ENCODE measurements at places on chromosomes 2 and 18. TPM values are rescaled to one million over a fixed set of nuclear protein-coding genes. Genes with fewer than 3 reads are reported as not detected.
A peak's percentile ranks its signal among the peaks of the same experiment; 100 is the strongest.

GRCh38 chr2:180705122-180705521 lies 275.3 kb upstream of the UBE2E3 start:
- no peak for DNase-seq

DNA sequence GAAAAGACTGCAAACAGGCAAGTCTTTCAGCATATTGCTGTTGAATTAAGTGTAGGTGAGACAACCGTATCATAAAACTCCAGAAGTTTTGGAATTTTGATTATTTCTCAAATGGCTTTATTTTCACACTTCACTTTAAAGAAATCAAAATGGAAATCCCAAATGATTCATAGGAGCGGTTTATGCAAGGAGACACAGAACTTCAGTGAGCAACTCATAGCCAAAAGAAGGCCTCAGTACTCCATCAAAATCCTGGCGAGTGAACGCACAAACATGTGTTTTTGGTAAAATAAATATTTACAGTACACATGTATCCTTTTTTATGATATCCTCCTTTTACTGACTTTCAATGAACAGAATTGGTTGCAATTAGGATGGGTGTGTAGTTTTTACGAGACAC lies 140.4 kb upstream of the APCDD1 start:
- DNase-seq: no peak

- DNase-seq: no peak
These were observed 29.4 kb upstream of the EIF2AK3 start for GRCh38 chr2:88656690-88657089.

- DNase-seq: no peak
These were observed 31.5 kb downstream of the LYPD1 start for GRCh38 chr2:132638313-132639040.

DNA sequence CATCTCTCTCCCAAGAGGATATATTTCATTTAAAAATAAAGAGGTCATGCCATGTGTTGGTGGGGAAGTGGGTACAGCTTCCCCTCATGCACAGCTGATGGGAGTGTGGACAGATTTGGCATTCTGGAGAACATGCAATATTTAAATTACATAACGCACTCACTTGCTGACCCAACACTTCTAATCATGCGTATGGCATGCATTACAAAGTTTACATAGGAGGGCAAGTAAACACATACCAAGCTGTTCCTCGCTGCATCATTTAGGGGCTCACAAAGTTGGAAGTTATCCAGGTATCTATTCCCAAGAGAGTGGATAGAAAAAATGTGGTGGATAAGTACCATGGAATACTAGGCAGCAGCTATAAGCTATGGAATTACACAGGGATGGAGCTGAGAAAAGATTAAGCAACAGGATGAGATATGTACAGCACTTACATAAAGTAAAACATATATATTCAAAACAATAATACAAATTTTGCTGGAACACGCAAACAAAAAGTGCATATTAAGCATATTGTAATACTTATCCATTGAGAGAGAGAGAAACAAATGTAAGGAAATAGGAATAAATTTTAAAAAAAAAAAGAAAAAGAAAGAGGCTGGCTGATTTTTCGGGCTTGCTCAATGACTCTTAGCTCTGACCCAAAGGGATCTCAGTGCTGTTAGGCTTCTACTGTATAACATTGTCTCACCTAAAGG lies 11.0 kb downstream of the CYP1B1 start:
- no peak for DNase-seq

DNA sequence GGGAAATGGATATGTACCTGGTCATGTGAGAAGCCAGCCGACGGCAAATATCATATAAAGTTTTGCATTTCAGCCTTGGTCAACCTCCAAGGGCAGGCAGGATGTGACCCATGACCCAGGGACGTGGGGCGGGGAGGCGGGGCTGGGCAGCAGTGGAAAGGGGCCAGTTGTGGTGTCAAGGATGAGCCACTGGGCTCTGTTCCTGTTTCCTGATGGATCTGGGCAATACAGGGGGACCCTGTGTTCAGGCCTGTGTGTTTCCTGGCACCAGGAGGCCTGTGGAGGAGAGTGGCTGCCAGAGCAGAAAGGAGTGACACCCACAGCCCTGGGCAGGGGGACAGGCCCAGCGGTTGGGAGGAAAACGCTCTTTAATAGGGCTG lies 106.9 kb downstream of the GATA6 start:
- DNase-seq: no peak

DNA sequence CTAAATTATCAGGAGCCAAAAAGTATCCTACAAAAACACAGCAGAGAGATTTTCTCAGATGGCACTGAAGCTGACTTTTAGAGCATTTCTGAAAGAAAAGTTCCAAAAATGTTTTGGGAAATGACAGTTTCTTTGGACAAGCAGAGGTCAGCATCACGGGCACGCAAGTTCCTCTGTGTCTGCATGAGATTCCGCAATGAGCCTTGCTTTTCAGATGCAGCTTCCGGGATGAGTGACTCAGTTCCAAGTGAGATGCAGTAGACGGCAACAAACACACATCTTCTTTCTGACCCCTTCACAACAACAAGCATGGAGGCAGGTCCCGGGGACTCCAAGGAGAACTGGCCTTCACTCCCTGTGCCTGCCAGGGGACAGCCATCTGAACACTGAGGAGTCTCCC lies 76.6 kb downstream of the EIPR1 start:
- DNase-seq: no peak

DNA sequence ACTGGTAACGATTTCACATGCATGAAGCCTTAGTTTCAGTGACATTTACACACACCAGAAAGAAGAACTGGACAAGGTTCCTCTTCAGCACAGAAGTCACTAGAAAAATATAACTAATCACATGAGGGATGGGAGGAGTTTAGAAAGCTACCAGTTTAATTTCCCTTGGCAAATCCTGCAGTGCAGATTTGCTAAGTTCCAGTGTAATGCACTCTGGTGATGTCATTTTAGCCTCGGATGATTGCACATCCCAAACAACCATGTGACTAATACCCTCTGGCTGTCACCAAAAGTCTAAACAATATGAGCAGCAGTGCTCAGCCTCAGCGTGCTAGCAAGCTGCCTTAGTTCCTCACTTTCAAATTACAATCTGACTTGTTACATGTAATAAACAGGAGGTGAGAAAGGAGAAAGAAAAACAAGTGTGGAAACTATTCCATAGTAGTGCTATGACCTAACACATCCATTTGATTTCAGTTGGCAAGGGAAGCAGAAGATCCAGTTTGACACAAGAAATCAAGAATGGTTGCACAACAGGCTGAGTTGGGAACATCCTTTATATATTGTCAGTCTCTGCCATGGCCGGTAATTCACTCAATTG lies 35.3 kb upstream of the PPP1CB start:
- DNase-seq: peak; percentile 72

GRCh38 chr2:111636905-111637304 lies 247.1 kb downstream of the ANAPC1 start:
- DNase-seq: no peak

- peak; percentile 20 for DNase-seq
These were observed 1.6 kb downstream of the NEU4 start for GRCh38 chr2:241810307-241811200.

- DNase-seq: no peak
These were observed 1.4 kb upstream of the TGOLN2 start for GRCh38 chr2:85329181-85329651.

DNA sequence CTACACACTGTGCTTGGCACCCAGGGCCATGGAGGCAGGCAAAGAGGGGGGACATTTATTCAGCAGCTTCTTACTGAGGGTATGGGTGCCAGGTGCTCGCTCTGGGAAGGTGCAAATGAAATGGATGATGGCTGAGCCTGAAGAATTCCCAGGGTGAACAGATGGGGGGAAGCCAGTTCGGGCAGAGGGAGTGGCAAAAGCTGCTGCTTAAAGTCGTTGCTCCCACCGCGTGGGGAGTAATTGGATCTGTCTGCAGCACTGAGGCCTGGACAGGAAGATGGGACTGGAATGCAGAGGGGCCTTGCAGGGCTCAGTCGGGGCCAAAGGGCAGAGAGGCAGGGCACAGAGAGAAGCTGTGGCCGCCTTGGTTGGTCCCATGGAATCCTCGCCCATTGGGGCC lies 51.2 kb downstream of the NEDD4L start:
- no peak for DNase-seq

- no peak for DNase-seq
These were observed 32.5 kb downstream of the IDH1 start for GRCh38 chr2:208222351-208222750.

- DNase-seq: no peak
These were observed 187.5 kb upstream of the CYRIA start for GRCh38 chr2:16853088-16853487.

DNA sequence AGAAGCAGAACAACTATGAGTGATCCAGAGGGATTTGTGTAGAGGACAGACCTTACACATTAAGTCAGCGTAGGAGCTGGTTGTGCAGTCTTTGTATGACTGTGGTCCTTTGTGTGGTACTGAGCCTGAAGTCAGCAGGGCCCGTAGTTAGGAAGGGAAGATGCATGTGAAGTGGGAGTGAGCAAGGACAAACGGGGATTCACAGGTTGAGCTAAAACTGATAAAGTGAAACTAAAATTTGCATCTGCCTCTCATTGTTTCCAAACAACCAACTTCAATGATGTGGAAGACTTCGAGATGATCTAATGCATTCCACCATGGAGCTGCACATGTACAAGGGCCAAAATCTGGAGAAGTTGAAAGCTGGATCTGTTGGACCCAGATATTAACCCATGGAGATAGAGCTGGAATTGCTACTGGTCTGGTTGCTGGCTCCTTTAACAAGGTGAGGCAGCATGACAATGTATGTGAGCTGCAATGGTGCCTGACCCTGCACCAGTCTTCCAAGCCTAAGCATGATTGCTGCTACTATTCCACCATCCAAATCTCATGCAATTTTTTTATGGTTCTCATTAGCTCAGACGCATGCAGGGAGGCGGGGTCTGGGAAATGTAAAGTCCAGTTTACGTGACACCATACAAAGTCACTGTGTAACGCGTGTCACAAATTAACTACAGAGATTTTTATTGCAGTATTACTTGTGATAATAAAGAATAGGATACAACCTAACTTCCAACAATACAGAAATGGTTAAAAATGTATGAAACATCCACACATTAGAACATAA lies 12.1 kb upstream of the CYBRD1 start:
- DNase-seq: no peak

- no peak for DNase-seq
These were observed 94.7 kb upstream of the BOD1L2 start for GRCh38 chr18:57052173-57052572.

GRCh38 chr2:254241-254640 lies 9.6 kb downstream of the SH3YL1 start:
- no peak for DNase-seq

DNA sequence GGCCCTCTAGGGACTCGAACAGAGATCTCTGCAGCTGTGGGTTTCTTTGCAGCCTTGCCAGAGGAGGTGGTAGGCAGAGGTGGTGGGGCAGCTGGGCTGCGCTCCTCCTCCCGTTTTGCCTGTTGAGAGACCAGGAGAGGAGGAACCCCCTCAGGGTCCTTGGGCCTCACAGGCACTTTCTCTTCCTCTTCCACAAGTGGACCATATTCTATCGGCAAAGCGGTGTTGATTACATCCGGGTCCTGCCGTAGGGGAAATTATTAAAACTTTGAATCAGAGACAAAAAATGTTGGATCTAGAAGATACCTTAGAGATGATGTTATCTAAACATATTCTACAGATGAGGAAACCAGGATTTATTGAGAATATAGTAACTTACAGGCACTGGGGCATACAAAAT lies 78.5 kb downstream of the CLIP4 start:
- DNase-seq: no peak

DNA sequence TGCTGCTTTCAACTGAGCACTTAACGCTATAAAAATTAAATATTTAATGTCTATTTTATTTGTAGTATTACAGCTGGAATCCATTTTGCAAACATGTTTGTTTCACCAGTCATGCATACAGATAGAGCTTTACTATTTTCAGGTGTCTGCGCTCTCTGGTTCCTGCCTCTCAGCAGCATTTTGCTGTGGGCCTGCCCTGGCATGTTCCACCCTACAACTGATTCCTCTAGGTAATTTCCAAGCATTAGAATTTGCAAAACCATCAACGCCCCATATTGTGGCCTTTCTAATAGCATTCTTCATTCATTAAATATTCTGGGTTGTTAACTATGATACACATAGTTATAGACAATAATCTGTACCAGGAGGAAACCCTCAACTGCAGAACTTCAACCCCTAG lies 266.4 kb upstream of the DLGAP1 start:
- DNase-seq: no peak

- no peak for DNase-seq
These were observed 46.9 kb upstream of the SPATS2L start for GRCh38 chr2:200259577-200259957.

DNA sequence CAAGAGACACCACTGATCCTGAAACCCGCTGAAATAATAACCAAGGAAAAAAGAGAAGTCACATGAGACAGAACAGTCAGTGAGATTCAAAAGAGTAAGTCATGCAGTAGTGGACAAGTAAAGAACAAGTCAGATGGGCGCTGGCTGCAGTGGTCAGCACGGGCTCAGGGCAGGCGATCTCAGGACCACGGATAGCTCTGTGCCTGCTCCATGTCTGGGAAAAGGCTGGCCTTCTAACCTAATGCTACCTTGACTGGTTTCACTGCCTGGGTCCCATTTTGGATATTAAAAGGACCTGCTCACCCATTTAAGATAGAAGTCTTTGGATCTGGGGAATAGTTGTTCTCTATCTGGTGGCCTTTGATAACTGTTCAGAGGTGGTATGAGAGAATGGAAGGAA lies 61.7 kb upstream of the LCLAT1 start:
- DNase-seq: no peak

DNA sequence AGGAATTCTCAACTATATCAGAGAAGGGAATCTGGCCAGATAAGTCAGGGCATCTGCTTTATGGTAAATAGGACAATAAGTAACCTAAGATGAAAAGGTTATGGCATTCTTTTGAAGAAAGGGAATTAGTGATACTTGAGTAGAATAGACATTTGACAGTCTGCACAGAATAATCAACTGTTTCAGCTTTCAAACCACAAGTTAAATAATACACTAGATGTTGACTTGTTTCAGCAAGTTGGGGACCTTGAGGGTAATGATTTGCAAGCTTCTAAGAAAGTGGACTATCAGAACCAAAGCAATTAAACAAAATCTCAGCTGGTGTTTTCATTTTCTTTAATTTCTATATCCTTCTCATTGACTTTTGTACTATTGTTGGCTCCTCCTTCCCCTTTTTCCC lies 54.5 kb downstream of the SLC39A10 start:
- no peak for DNase-seq

- no peak for DNase-seq
These were observed 33.3 kb upstream of the MAT2A start for GRCh38 chr2:85505551-85506238.

- DNase-seq: no peak
These were observed 52.6 kb upstream of the ASAP2 start for GRCh38 chr2:9154061-9154460.

- DNase-seq: no peak
These were observed 180.0 kb upstream of the CCDC150 start for GRCh38 chr2:196459539-196459938.

- DNase-seq: no peak
These were observed 51.2 kb upstream of the ADAM23 start for GRCh38 chr2:206392118-206392517.

GRCh38 chr2:26534098-26534864 lies 56.4 kb upstream of the OTOF start:
- no peak for DNase-seq

- no peak for DNase-seq
These were observed 403.1 kb upstream of the TRIB2 start for GRCh38 chr2:12313445-12314126.

GRCh38 chr2:142741764-142742269 lies 135.6 kb upstream of the KYNU start:
- no peak for DNase-seq

GRCh38 chr18:74519320-74520095 lies 14.8 kb upstream of the CNDP1 start:
- DNase-seq: no peak

- no peak for DNase-seq
These were observed 234.0 kb downstream of the ACKR3 start for GRCh38 chr2:236803621-236804020.

Gene PAX3
- not detected for total RNA-seq

Gene RIT2
- total RNA-seq: not detected

Gene DES
- 917 TPM for total RNA-seq

Data from colonic mucosa (tissue), 4 donors.